ENCODE measurements at places on chromosomes 4 and X.
A peak's percentile ranks its signal among the peaks of the same experiment; 100 is the strongest.

DNA sequence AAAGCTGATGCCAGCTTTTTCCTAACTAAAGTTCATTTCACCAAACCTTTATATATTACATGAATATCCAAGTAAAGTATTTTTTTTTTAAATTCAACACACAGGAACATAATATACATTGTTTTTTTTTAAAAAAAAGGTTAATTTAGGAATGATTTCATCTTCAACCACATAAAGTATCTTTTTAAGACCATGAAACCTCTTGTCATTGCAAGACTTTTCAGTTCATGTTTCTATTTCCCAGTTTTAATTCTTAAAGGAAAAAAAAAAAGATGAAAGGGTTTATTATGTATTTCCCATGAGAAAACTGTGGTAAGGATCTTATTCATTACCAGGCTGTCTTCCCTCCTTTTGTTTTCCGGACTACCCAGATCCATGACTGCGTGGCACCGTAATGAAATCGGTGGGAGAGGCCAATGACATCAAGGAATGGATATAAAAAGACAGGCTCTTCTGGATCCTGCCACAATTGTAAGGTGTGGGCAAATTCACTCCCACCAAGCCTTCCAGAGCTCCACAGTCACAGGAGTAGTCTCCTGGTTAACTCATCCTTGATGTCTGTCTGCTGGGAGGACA is 84.7 kb upstream of the CBR4 start:
- DNase-seq = no peak

DNA sequence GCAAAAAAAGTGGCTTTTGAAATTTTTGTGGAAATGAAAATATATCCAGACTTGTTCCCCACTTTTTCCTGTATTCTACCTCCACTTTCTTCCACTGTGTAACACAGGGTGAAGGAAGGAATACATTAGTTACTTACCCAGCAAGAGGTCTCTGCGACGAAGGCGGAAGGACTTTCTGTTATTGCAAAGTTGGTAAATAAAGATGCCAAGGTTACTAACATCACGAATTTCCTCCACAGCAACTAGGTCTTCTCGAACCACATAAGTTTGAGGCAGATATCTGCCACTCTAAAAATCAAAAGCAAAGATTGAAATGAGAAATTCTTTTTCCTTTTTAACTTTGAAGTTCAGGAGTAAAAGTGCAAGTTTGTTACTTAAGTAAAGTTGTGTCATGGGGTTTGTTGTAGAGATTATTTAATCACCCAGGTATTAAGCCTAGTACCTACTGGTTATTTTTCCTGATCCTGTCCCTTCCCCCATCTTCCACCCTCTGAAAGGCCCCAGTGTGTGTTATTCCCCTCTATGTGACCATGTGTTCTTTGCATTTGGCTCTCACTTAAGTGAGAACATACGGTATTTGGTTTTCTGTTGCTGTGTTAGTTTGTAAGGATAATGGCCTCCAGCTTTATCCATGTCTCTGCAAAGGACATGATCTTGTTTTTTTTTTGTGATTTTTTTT is 5.8 kb downstream of the ITM2A start:
- DNase-seq = peak; percentile 22

- DNase-seq = no peak
These were observed 359.1 kb downstream of the DACH2 start for GRCh38 chrX:86507331-86507730.

- DNase-seq = no peak
These were observed 34.6 kb upstream of the SMS start for GRCh38 chrX:21905953-21906352.
